HFF-Myc (cell line): ENCODE measurements at places on chromosomes 6 and 20.

DNA sequence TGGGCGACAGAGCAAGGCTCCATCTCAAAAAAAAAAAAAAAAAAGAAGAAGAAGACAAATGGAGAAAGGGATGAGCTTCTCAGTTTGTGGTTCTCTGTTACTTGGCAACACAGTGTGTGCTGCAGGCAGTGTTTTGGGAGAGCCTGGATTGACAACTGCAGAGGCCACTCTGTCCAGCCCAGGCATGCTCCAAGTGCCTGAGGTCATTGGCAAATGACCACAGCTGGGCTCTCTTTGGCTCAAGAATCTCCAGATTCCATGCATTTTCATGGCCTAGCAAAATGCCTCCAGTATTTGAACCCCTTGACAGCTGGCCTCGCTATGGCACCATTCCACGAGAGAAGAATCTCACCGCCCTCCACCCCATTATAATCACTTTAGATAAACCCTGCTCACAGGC, 126.2 kb downstream of the ANKRD60 start:
- DNase-seq, result no peak

GRCh38 chr6:166720856-166721255, 93.8 kb upstream of the RPS6KA2 start:
- DNase-seq, result no peak

GRCh38 chr20:59958626-59959025, 403 bp downstream of the CDH26 start:
- DNase-seq, result no peak

- DNase-seq, result no peak
Observed at GRCh38 chr6:45305546-45305945, 22.6 kb upstream of the RUNX2 start.

GRCh38 chr6:101393829-101394251, 332 bp downstream of the GRIK2 start:
- no peak for DNase-seq

DNA sequence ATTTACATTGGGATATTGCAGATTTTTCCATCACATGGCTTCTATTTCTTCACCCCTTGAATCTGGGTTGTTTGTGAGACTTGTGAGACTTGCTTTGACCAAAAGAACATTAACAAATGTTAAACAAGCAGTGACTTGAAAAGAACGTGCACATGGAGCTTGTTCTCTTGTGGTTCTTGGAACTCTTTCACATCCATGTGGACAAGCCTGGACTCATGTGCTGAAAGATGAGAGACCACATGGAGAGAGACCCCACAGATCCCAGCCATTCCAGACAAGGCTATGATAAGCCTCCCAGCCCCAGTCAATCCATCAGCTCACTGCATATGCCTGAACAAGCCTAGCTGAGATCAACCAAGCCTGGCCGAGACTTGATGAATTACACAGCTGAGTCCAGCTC, 1365.7 kb upstream of the GJE1 start:
- DNase-seq, result no peak

DNA sequence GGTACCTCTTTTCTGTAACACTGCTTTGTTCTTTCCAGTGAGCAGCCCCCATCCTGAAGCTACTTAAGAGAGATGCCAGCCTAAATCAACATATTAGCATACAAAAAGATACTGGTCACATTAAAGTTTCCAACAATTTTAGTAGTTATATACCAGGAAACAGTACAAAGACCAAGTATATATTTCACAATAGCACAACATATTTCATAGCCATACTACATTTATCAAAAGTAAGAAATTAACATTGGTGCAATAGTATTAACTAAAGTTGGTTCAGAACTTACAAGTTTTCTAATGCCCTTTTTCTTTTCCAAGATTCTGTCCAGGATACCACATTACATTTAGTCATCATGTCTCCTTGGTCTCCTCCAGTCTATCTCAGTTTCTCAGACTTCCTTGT, 641.0 kb upstream of the GJE1 start:
- DNase-seq, result no peak

DNA sequence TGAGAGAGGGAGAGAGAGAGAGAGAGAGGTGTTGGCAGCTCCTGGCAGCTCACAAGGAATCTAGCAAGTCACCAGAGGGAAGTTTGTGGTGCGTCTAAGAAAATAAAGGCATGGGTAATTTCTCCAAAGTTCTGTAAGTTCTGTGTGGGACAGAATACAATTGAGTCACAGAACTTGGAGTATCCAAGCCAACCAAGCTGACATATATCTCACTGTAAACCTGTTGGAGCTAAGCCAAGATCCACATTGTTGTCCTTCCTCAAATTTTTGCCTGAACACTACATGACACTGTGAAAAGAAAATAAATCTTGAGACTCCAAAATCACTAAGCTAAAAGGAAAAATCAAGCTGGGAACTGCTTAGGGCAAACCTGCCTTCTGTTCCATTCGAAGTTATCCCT, 436.7 kb downstream of the MEI4 start:
- no peak for DNase-seq

- DNase-seq, result peak; percentile 37
Observed at GRCh38 chr6:37705239-37706051, 7.8 kb upstream of the MDGA1 start.

DNA sequence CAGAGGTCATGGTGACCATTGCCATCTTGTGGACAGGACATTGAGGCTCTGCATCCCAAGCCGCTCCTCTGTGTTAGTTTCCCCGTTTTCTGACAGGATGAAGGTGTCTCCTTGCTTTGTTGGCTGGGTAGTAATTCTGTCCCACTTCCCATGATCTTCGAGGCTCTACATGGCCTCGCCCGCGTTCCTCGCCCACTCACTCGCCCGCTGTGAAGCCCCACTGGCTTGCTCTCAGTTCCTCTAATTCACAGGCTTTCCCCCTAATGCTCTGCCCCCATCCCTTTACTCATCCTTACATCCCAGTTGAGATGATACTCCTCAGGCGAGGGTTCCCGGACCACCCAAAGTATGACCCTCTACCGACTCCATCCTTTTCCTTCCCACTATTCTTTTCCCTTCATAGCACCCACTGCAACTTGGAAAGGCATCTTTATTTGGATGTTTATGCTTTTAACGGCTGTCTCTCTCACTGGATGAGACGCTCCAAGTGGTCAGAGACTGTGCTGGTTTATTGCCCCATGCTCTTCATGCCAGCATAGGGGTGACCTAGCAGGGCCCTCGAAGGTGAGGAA, 511 bp upstream of the SLC35B2 start:
- DNase-seq, result no peak

DNA sequence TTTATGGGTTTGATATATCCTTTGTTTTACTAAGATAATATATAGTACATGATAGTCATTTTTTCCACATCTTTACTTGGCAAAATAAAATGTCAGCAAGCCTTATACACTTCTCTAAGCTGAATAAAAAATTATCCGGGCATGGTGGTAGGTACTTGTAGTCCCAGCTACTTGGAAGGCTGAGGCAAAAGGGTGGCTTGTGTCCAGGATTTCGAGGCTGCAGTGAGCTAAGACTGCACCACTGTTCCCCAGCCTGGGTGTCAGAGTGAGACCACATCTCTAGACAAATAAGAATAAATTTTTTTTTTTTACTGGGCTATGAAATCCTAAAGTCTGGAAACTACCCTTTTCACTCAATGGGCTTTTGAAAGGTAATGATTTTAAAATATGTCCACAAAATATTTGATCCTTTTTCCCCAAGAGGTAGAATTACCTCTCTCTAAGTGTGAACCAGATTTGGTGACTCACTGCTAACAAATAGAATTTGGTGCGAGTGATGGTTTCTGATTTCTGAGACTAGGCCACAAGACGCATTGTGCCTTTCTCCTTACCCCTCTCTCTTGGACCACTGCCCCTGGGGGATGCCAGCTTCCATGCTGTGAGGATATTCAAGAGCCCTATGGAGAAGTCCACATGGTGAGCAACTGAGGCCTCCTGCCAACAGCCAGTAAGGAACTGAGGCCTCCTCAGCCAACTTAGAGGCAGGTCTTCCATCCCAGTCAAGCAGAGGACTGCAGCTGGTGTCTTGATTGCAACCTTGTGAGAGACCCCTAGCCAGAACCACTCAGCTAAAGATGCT, 84.2 kb upstream of the ZNFX1 start:
- no peak for DNase-seq

- DNase-seq, result no peak
Observed at GRCh38 chr6:37531026-37531425, 31.3 kb upstream of the CCDC167 start.

DNA sequence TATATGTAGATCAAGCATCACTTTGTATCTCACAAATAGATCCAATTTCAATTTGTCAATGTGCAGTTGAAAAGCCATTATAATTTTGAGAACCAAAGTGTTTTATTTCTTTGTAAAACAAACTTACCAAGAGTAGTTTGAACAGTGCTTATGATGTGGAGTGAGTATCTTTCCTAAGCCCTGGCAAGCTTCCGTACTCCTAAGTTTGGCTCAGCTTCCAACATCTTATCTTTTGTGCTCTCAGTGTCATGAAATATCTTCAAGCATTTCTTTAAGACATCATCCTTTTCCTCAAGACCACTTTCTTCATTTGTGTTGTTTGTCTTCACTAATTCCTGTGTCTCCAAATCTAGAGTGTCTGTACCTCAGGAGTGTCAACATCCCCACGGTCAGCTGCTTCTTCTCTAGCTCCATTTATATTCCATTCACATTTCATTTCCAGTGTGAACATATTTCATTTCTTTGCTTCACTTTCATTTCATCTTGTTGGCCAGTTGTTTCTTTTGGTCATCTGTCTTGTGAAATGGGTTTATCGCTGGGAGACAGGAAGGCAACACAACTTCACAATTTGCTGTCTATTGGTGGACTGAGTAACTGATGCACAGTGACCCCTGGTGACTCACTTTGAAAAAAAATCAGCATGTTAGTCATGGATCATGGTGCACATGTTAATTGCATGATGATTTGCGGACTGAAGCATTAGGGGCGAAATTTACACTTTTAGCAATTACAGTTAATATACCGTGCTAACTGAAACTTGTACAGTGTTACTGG, 36.9 kb downstream of the SLC24A3 start:
- DNase-seq, result no peak

DNA sequence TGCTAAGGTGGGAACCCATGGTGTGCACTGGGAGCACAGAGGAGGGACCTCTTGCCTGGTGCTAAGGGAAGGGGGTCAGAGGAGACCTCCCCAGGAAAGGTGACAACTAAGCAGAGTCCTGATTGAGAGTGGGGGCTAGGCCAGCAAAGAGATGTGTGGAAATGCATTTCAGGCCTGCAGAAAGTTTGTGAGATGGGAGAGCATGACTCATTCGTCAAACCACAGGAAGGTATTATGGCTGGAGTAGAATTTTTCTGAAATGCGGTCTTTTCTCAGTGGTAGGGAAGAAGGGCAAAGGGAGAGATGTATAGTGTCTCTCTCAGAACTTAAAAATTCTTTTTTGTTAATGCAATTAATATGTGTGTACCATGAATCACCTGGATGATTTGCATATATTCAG, 23.6 kb upstream of the EDN1 start:
- DNase-seq, result no peak

- no peak for DNase-seq
Observed at GRCh38 chr6:150978624-150979023, 113.1 kb downstream of the MTHFD1L start.

DNA sequence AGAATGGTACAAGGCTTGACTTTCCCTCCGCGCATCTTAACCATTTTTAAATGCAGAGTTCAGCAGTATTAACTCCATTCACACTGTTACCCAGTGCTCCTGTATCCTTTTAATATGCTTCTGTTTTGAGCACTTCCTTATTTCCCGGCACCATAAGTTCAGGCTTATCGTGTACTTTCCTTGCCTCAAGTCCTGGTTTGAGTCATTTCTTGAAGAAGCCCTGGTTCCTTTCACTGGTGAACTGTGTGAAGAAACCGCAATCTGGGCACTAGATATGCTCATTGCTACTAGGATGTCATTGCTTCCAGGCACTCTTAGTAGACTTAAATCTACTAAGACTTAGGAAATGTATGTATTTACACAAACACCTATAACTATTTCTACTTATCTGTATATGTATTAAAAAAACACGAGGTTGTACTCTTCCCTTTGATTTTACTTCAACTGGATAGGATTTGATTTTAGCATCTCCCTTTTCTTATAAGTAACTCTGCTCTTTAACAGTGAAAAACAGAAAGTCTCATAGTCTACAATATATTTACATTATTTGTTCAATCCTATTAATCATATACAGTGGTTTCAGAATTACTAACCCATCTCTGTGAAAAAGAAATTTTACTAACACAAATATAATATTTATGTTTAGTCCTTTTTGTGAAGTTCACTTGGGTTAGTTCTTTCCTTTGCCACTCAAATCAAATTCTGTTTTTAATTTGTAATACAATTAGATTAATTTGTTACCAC, 135.5 kb downstream of the CDKAL1 start:
- no peak for DNase-seq

DNA sequence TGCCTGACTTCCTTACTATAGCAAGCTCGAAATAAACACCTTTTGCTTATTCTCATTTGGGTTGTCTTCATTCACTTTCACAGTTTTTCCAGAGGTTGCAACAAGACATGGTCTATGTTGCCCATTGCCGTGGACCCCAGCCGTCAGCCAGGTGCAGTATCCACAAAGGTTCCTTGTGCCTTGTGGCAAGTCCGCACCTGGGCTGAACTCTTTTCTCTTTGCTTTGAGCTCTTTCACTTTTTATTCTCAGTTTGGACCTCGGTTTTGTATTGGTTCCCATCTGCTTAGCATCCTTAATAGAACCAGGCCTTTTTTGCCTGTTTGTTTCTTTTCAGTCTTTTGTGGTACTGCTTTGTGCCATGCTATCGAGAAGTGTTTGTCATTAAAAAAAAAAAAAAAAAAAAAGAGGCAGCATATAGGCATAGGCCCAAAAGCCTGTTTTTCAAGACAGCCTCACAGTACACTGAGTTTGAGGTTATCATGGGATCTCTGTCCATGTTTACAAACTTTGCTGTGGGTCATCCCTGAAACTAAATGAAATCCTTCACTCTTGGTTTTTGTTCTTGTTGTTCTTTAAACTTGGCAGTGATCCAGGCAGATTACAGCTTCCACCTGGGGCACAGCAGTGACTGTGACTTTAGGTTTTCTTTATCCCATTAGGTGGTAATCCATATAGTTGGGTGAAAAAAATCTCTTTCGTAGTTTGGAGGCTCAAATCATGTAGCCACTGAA, 33.3 kb downstream of the GSTA3 start:
- no peak for DNase-seq

- no peak for DNase-seq
Observed at GRCh38 chr6:43054206-43054943, 724 bp upstream of the CUL7 start.

- DNase-seq, result no peak
Observed at GRCh38 chr6:29723666-29724588, 693 bp downstream of the HLA-F start.

DNA sequence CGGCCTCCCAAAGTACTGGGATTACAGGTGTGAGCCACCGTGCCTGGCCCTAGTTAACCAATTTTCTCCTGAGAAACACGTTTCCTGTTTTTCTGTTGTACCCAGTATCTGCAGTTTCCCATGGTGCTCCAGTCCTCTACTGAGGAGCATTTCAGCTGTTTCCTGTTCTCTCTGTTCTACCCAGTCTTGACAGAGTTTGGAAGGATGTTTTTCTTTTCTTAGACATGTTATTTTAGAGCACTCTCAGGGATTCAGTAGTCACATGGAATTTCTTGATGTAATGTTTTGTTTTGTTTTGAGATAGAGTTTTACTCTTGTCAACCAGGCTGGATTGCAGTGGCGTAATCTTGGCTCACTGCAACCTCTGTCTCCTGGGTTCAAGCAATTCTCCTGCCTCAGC, 129.8 kb upstream of the TIAM2 start:
- no peak for DNase-seq

GRCh38 chr6:137625808-137626207, 131.6 kb upstream of the OLIG3 start:
- DNase-seq, result no peak

GRCh38 chr20:61340157-61340556, 88.1 kb downstream of the CDH4 start:
- no peak for DNase-seq
